Astrocyte (in vitro differentiated cells and primary cell): ENCODE measurements at places on chromosomes 1 and 21. TPM values are rescaled to one million over a fixed set of nuclear protein-coding genes. Genes with fewer than 3 reads are reported as not detected.
A peak's percentile ranks its signal among the peaks of the same experiment; 100 is the strongest.

- no peaks in the 10 kb centered on the region for H3K27me3 ChIP-seq
- H3K4me3 ChIP-seq = no peak overlapping the region
- H3K36me3 ChIP-seq = no peaks in the 10 kb centered on the region
- H3K27ac ChIP-seq = no peak overlapping the region
- no peaks in the 10 kb centered on the region for H3K4me1 ChIP-seq
- DNase-seq = no peak
Measured at GRCh38 chr1:153231363-153231762, 14.0 kb downstream of the PRR9 start.

GRCh38 chr1:32094746-32095521 is 12.9 kb upstream of the KPNA6 start:
- H3K4me1 ChIP-seq = no peaks in the 10 kb centered on the region
- DNase-seq = no peak
- H3K27ac ChIP-seq = no peak overlapping the region
- no peak overlapping the region for H3K4me3 ChIP-seq

- H3K27me3 ChIP-seq = no peaks in the 10 kb centered on the region
- H3K4me1 ChIP-seq = no peaks in the 10 kb centered on the region
- no peaks in the 10 kb centered on the region for H3K36me3 ChIP-seq
- no peak overlapping the region for H3K27ac ChIP-seq
- DNase-seq = no peak
Measured at GRCh38 chr1:37158113-37158749, 123.9 kb upstream of the GRIK3 start.

DNA sequence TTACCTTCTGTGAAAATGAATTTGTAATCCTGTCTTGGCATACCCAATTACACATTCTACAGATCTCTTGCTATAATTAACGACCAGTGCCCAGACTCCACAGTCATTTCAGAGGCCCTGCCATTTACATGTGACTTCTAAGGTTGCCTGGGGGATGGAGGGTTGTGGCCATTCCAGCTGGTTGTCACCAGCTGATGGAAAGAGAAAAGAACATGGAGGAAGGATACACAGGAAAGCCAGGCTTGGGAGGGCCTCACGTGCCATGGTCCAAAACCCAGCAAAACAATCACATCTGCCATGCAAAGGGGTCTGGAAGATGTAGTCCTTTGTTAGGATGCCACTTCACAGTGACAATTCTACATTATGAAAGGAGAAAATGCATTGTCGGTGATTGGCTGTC is 59.3 kb downstream of the LAMC2 start:
- DNase-seq = no peak
- H3K36me3 ChIP-seq = no peaks in the 10 kb centered on the region
- no peaks in the 10 kb centered on the region for H3K27me3 ChIP-seq

GRCh38 chr21:21907271-21907670 is 909.1 kb downstream of the NCAM2 start:
- no peaks in the 10 kb centered on the region for H3K27me3 ChIP-seq
- H3K4me3 ChIP-seq = no peak overlapping the region
- H3K36me3 ChIP-seq = no peaks in the 10 kb centered on the region
- no peak for DNase-seq
- no peak overlapping the region for H3K27ac ChIP-seq

DNA sequence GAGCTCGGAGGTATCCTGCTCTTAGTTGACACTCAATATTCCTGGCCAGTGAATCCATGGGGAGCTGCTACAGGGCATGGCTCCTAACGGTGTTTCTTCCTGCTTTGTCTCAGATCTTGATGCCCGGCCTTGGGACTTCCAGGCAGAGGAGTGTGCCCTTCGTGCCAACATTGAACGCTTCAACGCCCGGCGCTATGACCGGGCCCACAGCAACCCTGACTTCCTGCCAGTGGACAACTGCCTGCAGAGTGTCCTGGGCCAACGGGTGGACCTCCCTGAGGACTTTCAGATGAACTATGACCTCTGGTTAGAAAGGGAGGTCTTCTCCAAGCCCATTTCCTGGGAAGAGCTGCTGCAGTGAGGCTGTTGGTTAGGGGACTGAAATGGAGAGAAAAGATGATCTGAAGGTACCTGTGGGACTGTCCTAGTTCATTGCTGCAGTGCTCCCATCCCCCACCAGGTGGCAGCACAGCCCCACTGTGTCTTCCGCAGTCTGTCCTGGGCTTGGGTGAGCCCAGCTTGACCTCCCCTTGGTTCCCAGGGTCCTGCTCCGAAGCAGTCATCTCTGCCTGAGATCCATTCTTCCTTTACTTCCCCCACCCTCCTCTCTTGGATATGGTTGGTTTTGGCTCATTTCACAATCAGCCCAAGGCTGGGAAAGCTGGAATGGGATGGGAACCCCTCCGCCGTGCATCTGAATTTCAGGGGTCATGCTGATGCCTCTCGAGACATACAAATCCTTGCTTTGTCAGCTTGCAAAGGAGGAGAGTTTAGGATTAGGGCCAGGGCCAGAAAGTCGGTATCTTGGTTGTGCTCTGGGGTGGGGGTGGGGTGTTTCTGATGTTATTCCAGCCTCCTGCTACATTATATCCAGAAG is 16.7 kb downstream of the ALX3 start:
- H3K4me3 ChIP-seq = no peak overlapping the region
- peaks cover 23% of the 10 kb centered on the region for H3K4me1 ChIP-seq
- H3K27me3 ChIP-seq = no peaks in the 10 kb centered on the region
- no peak overlapping the region for H3K27ac ChIP-seq

GRCh38 chr1:101105877-101106276 is 80.3 kb upstream of the DPH5 start:
- H3K27ac ChIP-seq = no peak overlapping the region
- no peaks in the 10 kb centered on the region for H3K27me3 ChIP-seq
- H3K4me1 ChIP-seq = no peaks in the 10 kb centered on the region
- no peak overlapping the region for H3K4me3 ChIP-seq

DNA sequence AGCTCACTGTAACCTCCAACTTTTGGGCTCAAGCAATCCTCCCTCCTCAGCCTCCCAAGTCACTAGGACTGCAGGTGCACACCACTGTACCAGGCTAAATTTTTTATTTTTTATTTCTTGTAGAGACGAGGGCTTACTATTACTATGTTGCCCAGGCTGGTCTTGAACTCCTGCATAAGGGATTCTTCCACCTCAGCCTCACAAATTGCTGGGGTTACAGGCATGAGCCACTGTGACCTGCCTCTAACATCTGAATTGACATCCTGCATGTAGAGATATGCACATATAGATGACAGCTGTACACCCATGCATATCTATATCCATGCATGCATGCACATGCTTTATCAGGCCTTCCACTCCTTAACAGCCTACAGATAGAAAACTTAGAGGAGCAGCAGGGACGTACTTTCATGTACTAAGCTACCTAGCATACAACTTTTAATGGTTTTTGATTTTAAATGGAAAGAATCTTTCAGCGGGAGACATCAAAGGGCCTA is 740.9 kb upstream of the TPTE start:
- no peak overlapping the region for H3K27ac ChIP-seq
- H3K4me1 ChIP-seq = no peaks in the 10 kb centered on the region
- DNase-seq = no peak
- H3K4me3 ChIP-seq = no peak overlapping the region
- no peaks in the 10 kb centered on the region for H3K27me3 ChIP-seq
- no peaks in the 10 kb centered on the region for H3K36me3 ChIP-seq

- H3K4me1 ChIP-seq = no peaks in the 10 kb centered on the region
- no peaks in the 10 kb centered on the region for H3K36me3 ChIP-seq
- H3K27me3 ChIP-seq = no peaks in the 10 kb centered on the region
- H3K4me3 ChIP-seq = no peak overlapping the region
- DNase-seq = no peak
Measured at GRCh38 chr1:15440357-15440756, 2.1 kb downstream of the CTRC start.

- H3K4me1 ChIP-seq = peaks cover 8% of the 10 kb centered on the region
- peak overlapping the region; percentile 56 for H3K27ac ChIP-seq
- H3K27me3 ChIP-seq = peaks cover 4% of the 10 kb centered on the region
- no peak for DNase-seq
- peak overlapping the region; percentile 67 for H3K4me3 ChIP-seq
- H3K36me3 ChIP-seq = no peaks in the 10 kb centered on the region
Measured at GRCh38 chr1:91885213-91885715, 687 bp downstream of the TGFBR3 start.

DNA sequence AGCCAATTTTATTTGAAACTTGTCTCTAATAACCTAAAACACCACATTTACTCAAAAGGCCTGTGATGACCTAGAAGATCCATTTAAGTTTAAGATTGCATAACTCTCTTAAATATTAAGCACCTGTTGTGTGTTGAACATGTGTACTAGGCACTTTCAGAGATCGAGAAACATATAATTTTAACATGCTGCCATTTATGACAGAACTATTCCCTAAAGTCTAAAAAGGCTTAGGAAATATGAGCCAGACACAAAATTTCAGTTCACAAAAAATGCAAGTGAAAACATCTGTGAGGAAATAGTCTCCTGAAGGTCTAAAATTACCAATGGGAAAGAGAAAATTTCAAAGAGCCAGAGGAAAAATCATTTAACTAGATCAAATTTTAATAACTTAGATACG is 37.7 kb downstream of the CEP170 start:
- H3K27ac ChIP-seq = no peak overlapping the region
- no peak overlapping the region for H3K4me3 ChIP-seq
- no peaks in the 10 kb centered on the region for H3K27me3 ChIP-seq
- peaks cover 58% of the 10 kb centered on the region for H3K36me3 ChIP-seq
- H3K4me1 ChIP-seq = peaks cover 19% of the 10 kb centered on the region

The HES3 gene
- total RNA-seq = not detected in 2 replicates

The CRABP2 gene
- 278 and 339 TPM in 2 replicates for total RNA-seq
